ENCODE measurements at places on chromosomes 5 and 9.

DNA sequence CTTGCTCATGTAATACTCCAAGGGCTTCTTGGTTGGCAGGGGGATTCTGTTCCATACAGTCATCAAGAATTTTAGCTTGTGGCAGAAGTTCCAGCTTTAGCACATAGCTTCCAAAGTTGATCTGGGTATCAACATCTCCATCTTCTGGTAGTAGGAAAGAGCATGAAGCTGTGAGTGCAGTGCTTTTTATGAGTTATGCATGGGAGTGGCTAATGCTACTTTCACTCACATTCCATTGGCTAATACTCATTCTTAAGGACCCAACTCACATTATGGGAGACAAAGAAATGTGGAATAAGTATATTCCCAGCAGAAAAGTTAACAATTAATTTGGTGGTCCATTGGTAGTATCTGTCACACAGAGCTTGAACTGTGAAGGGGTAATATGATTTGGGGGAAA lies 194.2 kb upstream of the CHD1 start:
- H3K36me3 ChIP-seq = no peaks in the 10 kb centered on the region
- peaks cover 14% of the 10 kb centered on the region for H3K27me3 ChIP-seq
- no peaks in the 10 kb centered on the region for H3K4me1 ChIP-seq
- no peak overlapping the region for H3K4me3 ChIP-seq
- no peak for DNase-seq

DNA sequence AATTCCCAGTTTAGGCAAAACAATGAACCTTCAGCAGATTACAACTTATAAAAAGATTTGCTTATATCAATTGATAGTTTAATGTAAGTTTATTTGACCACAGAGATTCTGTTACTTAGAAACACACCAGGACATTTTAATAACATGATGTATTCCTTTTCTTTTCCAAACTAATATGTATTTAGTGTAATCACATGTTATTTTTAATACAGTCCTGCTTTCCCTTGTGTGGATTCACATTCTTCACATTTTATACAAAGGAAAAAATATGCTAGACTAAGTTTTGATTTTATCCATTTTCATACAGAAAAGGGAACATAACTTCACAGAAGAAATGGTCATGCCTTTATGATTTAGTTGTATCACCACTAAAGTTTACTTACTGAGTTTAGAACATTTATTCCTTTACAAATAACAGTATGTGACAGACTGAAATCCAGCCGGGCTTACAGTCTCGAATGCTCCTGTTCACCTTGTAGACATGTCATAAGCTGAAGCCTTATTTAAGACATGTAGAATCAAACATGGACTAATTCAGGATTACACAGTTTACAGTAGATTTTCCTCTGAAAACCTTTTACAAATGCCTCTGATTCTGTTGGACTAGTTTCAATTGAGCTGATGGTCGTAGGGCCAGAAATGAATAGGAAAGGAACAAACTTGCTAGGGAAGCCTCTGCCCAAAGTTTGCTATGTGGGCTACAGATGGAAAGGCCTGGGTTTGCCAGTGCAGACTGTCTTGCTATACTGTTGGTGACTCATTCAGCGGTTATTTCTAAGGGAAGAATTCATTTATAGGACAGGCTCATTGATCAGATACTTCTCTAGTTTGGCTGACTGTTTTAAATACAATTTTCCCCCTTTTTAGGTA lies 6.6 kb upstream of the ASPN start:
- H3K4me3 ChIP-seq = no peak overlapping the region
- DNase-seq = no peak
- no peaks in the 10 kb centered on the region for H3K27me3 ChIP-seq
- H3K27ac ChIP-seq = no peak overlapping the region
- no peaks in the 10 kb centered on the region for H3K4me1 ChIP-seq
- no peaks in the 10 kb centered on the region for H3K36me3 ChIP-seq

- no peaks in the 10 kb centered on the region for H3K36me3 ChIP-seq
- no peaks in the 10 kb centered on the region for H3K4me1 ChIP-seq
- no peak for DNase-seq
- no peak overlapping the region for H3K4me3 ChIP-seq
Measured at GRCh38 chr9:113425072-113425471, 14.5 kb downstream of the C9orf43 start.

DNA sequence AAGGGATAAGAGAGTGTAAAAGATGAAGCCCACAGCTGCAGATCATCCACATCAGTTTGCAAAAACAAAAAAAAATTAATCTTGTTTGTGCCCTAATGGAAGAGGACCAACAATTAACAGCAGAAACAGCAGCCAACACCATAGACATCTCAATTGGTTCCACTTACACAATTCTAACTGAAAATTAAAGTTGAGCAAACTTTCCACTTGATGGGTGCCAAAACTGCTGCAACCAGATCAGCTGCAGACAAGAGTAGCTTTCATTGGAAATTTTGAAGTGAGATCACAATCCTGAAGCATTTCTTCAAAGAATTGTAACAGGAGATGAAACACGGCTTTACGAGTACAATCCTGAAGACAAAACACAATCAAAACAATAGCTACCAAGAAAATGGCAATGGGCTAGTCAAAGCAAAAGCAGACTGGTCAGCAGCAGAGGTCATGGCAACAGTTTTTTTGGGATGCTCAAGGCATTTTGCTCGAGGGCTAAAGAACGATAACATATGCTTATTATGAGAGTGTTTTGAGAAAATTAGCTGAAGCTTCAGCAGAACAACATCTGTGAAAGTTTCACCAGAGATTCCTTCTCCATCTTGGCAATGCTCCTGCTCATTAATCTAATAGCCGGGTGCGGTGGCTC lies 4.1 kb upstream of the RBM27 start:
- no peak overlapping the region for H3K4me3 ChIP-seq
- peaks cover 10% of the 10 kb centered on the region for H3K27me3 ChIP-seq
- H3K4me1 ChIP-seq = no peaks in the 10 kb centered on the region
- DNase-seq = no peak

- peaks cover 62% of the 10 kb centered on the region for H3K27me3 ChIP-seq
- no peak overlapping the region for H3K4me3 ChIP-seq
Measured at GRCh38 chr5:151685749-151686673, 704 bp downstream of the SPARC start.

- H3K4me1 ChIP-seq = no peaks in the 10 kb centered on the region
- peaks cover 19% of the 10 kb centered on the region for H3K27me3 ChIP-seq
- no peak for DNase-seq
- H3K36me3 ChIP-seq = peaks cover 2% of the 10 kb centered on the region
- H3K27ac ChIP-seq = no peak overlapping the region
Measured at GRCh38 chr5:43729846-43730478, 127.0 kb downstream of the NNT start.
